ENCODE measurements at places on chromosomes 7 and 10.

DNA sequence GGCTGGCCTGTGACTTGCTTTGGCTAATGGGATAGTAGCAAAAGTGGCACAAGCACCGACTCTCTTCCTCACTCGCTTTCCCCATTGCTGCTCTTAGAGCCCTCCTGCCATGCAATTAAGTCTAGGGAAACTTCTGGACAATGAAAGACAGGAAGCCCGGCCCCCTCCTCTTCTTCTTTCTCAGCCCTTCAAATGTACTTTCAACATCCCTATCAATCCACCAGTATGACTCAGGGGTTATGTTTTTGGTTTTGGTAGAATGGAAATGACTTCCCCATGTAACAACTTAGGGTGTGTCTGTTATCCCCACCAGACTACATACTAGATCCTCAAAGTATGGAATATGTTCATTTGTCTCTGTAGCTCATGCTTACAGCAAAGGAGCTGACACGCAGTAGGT, 139.0 kb upstream of the GDF10 start:
- no peak for DNase-seq

GRCh38 chr7:102988631-102989560, 76.1 kb downstream of the LRRC17 start:
- DNase-seq: no peak

GRCh38 chr10:85003083-85003482, 674.7 kb downstream of the CCSER2 start:
- no peak for DNase-seq

DNA sequence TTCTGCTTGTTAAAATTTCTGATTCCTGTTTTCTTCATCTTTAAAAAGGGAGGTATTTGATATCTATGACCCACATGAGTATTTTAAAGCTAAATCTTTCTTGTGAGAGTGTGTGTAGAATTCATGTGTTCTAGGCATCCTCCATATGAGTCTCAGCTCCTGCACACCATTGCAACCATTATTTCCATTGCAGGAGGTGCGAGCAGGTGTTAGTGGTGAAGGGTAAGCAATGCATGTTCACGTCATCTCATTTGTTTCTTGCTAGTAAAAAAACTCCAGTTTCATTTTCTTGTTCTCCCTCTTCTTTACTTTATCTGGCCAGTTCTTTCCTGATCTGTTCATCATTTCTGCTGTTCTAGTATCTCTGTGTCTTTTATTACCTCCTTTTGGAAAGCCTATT, 100.5 kb downstream of the ADRA2A start:
- DNase-seq: no peak

GRCh38 chr10:59536167-59537014, 173.3 kb downstream of the SLC16A9 start:
- peak; percentile 31 for DNase-seq

DNA sequence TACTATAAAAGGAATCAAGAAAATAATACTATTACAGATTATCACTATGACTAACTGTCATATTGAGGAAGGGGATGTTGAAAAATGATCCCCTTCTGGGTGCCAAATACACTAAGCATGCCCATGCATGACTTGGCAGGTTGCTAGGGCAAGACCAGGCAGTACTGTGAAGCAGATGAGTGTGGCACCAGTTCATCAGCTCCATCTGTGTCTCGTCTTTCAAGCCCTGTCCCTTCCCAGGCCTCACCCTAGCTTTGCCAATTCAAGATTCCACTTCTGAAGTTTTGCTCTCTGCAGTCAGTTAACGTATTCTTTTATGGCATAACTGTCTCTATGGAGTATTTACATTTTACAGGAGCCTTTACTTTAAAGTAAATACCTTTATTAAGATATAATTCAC, 135.6 kb upstream of the HPS1 start:
- no peak for DNase-seq

- DNase-seq: no peak
These were observed 375.8 kb downstream of the MDFIC start for GRCh38 chr7:115297656-115298055.

DNA sequence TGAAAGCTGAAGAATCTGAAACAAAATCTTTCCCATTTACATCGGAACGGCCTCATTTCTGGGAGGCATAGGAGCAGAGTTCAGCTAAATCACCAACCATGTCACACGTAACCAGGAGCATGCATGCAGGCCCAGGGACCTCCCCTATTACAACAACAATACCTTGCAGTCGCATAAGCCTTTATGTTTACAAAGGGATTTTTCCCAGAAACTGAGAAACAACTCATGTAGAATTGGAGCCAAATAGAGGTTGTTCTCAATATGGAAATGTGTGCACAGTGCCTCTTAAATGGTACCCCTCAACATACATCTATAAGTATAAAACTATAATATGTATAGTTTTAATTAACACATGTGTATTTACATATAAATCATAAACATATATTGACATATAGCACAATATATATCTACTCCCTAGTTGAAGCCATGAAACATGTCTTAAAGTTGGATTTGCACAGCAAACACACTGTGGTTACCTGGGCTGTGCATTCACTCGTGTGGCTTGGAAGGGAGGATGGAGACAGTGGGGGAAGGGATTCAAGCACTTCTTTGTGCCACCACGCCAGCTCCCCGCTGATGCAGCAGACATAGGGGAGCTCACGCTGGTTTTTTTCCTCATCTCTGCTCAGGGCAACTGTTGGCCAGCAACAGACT, 35.0 kb upstream of the DGKI start:
- DNase-seq: no peak

- DNase-seq: no peak
These were observed 54.7 kb upstream of the NPTX2 start for GRCh38 chr7:98562381-98562823.

- DNase-seq: peak; percentile 39
These were observed 515.9 kb downstream of the PARD3 start for GRCh38 chr10:34299105-34299611.

DNA sequence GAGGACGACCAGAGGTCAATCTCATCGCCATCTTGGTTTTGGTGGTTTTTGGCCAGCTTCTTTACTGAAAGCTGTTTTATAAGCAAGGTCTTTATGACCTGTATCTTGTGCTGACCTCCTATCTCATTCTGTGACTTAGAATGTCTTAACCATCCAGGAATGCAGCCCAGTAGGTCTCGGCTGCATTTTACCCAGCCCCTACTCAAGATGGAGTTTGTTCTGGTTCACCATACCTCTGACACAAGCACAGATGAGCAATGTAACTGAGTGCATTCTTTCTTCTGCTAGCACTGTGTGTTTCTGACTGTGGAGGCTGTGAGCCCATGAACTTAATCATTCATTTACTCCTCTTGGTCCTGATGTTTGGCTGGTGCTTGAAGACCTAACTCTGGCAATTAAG, 794.5 kb upstream of the CELF2 start:
- no peak for DNase-seq

- no peak for DNase-seq
These were observed 155.8 kb downstream of the NRF1 start for GRCh38 chr7:129767120-129768015.

DNA sequence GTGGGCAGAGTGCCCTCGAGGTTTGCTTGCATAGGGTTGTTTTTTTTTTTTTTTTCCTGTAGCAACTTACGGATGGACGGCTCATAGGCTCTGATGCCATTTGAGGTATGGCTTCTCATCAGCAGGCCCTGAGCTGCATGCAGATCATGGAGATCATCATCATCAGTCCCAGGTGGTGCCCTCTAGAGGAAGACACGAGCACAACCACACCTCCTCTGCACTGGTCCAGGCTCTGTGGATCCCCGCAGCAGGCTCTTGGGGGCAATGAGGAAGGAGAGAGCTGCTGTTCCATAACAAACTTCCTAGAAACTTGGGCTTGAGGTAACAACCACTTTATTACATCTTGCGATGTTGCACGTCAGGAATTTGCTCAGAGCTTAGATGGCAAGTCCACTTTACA, 132.7 kb upstream of the CXCL12 start:
- no peak for DNase-seq

GRCh38 chr7:33781796-33782195, 123.5 kb upstream of the BMPER start:
- DNase-seq: no peak

DNA sequence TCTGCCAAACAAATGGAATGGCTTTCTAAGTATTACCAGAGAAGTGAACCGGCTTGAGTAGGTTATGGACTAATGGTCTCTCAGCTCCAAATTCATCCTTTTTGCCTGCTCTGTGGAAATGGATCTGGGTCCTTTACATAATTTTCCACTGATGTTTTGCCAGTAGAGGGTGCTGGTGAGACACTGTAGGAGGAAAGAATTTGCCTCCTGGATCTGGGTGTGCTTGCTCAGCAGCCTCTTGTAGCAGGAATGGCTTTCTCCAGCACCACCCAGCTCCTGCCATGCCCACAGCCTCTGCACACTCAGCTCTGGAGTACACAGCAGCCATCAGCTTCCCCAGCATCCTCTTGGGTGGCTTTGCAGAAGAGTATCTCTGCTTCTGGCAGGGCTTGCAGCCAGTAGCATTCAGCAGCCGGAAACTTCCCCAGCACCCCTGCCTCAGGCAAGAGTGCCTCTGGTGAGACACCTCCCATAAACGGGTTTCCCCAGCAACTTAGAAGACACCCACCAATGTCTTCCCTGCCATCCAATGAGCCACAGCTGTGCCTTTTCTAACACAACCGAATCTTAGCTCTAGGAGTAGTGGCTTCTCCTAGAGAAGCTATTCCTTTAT, 235.0 kb upstream of the PLPP4 start:
- DNase-seq: peak; percentile 1

GRCh38 chr10:68333058-68333395, 299 bp upstream of the PBLD start:
- DNase-seq: no peak

DNA sequence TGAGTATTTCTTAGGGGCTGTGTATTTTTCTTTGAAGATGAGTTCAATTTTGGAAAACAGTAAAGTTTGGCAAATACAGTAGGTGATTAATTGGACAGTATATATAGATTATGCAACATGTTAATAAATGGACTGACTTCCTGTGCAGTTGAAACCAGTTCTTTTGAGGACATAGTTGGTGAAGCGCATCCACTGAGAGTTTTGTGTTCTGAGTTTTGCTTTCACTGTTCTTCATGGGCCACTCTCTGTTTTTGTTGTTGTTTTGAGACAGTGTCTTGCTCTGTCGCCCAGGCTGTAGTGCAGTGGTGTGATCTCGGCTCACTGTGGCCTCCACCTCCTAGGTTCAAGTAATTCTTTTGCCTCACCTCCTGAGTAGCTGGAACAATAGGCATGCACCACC, 109.0 kb downstream of the SDHAF3 start:
- DNase-seq: no peak

DNA sequence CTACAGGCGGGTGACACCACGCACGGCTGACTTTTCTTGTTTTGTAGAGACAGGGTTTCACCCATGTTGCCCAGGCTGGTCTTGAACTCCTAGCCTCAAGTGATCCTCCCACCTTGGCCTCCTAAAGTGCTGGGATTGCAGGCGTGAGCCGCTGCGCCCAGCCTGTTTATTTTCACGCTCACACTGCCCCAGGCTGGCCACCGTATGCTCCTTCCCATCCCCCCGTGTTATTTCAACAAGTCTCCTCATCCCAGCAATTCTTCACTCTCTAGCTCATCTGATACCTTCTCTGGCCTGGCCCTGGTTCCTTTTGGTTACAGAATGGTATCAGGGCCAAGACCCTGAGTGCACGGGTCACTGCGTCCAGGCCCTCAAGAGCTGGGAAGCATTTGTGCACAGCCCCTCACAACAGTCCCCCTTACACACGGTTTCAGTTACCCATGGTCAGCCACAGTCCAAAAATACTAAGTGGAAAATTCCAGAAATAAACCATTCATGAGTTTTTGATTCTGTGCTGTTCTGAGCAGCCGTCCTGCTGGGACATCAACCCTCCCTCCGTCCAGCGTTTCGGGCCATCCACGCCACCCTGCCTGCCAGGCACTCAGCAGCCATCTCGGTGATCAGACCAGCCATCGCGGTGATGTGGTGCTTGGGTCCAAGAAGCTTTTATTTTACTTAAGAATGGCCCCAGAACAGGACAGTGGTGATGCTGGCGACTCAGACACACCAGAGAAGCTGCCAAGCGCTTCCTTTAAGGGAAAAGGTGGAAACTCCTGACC, 8.9 kb downstream of the COX19 start:
- DNase-seq: no peak

- peak; percentile 69 for DNase-seq
These were observed 8.1 kb downstream of the TASOR2 start for GRCh38 chr10:5692461-5693358.

DNA sequence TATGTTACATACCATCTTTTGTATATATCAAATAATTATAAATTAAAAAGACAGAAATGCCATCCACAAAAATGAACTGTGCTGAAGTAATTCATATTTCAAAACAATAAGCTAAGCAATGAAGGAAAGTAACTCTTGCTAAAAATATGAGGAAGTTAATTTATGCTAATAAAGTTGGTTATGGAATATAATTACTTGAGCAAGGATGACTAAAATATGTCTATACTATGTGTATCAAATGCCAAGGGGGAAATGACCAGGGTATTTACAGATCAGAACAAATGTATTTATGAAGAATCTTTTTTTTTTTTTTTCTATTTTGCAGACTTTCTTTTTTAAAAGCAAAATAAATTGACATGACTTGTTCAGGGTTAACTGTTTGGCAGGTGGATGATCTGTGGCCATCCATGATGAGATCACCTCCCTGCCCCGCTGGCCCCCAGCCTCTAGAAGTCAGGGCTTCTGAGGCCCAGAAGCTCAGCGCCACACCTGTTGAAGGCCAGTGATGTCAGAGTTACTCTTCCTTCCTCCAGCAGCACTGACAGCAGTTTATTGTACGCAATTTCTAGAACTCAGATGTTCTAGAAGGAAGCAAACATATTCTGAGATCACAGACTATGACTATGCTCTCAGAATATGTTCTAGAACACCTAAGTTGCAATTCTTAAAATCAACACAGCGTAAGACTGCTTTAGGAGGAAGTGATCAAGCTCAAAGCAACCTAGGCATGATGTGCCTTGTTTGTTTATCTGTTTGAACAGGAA, 196.1 kb upstream of the KLF14 start:
- no peak for DNase-seq

- no peak for DNase-seq
These were observed 32.4 kb upstream of the RET start for GRCh38 chr10:43044448-43044921.

DNA sequence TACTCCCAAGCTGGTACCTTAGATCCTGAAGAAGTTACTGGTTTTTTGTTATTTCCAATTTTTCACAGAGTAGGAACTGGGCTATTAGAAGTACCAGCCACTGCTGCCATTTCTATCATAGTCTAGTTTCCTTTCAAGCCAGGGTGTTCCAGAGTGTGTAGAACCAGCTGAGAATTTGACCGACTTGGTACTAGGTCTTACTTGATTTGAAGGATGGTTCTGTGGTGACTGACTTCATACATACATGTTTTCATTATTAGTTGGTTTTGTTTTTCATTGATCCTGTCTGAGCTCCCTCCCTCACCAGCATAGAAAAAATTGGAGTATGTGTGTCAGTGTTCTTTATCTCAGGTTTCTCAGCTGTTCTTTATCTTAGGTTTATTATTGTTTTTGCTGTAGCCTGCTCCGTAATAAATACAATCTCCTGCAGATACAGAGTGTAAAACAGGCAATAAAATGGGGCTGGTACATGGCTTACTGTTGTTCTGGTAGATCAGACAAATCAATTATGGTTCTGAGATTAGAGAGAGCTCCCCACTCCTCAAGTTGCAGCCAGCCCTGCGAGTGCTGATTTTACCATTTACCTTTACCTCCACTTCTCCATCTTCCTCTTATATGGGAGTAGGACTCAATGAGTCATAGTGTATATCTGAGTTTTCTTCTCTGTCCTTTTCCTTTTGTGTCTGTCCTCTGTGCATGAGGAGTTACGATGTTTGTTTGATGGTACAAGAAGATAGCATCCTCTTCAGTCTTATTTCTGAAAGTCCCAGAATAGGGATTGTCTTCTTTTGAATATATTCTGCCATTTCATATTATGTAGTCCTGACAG, 122.6 kb downstream of the LRRC4 start:
- no peak for DNase-seq

GRCh38 chr10:86300931-86301830, 65.4 kb downstream of the GRID1 start:
- DNase-seq: no peak

Measured in NCI-H2081 (cell line).